ENCODE measurements at places on chromosomes 6 and 20.

GRCh38 chr6:8149350-8149749, 47.0 kb upstream of the EEF1E1 start:
- DNase-seq, result no peak

- peak; percentile 26 for DNase-seq
These were observed 12.1 kb downstream of the LGSN start for GRCh38 chr6:63307581-63308246.

DNA sequence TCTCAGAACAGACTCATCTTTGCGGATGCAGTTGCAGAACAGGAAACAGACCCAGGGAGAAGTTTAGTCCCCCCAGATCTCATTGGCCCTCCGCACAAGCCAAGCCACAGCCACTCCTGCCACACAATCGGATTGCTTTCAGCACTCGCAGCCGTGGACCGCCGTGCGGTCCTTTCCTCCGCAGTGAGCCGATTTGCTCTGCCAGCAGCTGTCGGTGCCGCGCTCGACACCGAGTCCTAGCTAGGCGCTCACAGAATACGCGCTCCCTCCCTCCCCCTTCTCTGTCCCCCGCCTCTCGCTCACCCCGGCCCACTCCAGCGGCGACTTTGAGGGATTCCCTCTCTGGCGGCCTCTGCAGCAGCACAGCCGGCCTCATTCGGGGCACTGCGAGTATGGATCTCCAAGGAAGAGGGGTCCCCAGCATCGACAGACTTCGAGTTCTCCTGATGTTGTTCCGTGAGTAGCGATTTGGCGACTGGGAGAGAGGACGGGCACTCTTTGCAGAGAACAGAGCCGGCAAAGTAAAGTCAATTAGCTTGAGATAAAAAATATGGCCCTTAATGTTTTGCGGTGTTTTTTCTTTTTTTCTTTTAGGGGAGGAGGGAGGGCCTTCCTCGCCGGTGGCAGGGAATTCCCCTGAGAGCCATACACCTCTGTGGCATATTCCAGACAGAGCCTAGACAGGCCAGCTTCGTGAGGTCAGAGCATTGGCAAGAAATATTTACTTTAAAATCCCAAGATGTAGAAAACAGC, at the start of gene LAMP5:
TSS of gene LAMP5 (plus strand) at position 130 of the 753 bp plus-strand sequence. CDS start at position 393, 263 bp downstream.
- no peak for DNase-seq

DNA sequence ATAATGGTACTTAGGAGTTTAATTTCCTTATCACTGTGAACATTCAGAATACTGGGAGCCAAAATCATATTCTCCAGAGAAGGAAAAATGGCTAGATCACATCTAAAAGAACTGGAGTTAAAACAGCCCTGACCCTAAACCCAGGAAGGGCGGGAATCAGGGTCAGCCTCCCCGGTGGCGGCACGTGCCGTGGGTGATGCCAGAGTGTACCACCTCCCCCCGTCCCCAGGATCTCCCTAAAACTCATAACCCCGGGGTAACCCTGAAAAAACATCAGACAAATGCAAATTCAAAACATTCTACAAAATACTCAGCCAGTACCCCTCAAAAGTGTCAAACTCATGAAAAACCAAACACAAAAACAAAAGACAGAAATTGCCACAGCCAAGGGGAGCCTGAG, 148.3 kb downstream of the DLL1 start:
- DNase-seq, result no peak

GRCh38 chr6:157229713-157230112, 93.6 kb downstream of the TMEM242 start:
- no peak for DNase-seq
